A549 (cell line): ENCODE measurements at places on chromosomes 4 and X.

DNA sequence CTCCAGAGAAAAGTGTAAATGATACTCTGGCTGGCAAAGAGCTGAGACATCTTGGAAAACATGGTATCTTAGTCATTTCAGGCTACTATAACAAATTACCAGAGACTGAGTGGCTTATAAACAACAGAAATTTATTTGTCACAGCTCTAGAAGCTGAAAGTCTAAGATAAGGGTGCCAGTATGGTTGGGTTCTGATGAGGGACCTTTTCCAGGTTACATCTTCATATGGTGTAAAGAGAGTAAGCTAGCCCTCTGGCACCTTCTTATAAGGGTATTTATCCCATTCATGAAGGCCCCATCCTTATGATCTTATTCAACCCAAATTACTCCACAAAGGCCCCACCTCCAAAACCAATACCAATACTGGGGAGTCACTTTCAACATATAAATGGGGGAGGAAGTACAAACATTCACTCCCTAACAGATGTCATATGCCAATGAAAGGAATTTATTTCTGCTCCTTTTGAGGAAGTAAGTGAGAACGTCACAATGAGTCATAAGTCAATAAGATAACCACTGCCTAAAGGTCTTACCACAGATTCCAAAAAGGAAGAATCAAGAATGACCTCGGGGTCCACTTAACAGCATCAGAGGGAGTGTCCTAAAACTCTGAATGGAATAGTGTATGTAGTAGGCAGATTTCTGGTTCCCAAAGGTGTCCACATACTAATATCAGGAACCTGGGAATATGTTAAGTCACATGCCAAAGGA, 246.6 kb downstream of the OPHN1 start:
- DNase-seq = no peak

- peak; percentile 55 for DNase-seq
Measured at GRCh38 chr4:72112514-72113156, 80.8 kb downstream of the NPFFR2 start.

DNA sequence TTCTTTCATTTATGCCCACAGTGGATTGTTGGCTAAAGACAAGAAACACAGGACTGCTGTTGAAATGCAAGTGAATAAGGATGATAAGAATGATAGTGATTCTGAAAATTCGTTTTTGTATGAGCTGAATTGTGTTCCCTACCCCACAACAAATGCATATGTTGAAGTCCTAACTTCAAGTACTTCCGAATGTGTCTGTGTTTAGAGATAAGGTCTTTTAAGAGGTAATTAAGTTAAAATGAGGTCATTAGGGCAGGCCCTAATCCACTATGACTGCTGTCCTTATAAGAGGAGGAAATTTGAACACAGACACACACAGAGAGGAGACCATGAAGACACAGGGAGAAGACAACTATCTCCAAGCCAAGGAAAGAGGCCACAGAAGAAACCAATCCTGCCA, 126.6 kb upstream of the ACSL4 start:
- DNase-seq = no peak

- DNase-seq = no peak
Measured at GRCh38 chrX:12657881-12658280, 133.3 kb upstream of the PRPS2 start.

DNA sequence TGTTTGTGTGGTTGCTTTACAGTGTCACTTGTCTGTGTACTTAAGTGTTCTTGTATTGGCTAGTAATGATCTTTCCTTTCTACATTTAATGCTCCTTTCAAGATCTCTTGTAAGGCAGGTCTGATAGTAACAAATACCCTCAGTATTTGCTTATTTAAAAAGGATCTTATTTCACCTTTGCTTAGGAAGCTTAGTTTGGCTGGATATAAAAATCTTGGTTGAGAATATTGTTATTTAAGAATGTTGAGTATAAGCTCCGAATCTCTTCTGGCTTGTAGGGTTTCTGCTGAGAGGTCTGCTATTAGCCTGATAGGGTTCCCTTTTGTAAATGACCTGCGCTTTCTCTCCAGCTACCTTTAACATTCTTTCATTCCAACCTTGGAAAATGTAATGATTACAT, 35.7 kb downstream of the LCORL start:
- DNase-seq = no peak

DNA sequence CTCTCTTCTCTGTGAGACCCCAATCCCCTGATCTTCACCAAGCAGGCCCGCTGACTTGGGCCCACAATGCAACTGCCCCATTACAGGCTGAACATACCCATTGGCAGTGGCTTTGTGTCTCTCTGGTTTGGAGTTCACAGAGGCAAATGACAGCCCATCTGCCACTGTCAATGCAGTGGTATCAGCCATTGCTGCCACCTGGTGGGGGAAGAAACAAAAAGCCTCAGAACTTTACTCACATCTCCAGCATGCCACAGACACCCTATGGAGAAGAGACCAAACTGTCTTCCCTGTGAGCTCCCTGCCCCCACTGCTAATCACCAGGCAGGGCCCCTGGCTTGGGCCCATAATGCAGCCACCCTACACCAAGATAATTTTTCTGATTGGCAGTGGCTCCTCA, 729.3 kb upstream of the ACTRT1 start:
- DNase-seq = peak; percentile 44

GRCh38 chrX:35104626-35105025, 162.0 kb downstream of the FAM47B start:
- DNase-seq = no peak

- no peak for DNase-seq
Measured at GRCh38 chr4:182684796-182685195, 232.4 kb downstream of the DCTD start.

- DNase-seq = no peak
Measured at GRCh38 chrX:23372220-23372902, 37.7 kb downstream of the PTCHD1 start.

- DNase-seq = no peak
Measured at GRCh38 chr4:7652451-7652881, 217.7 kb upstream of the PSAPL1 start.

DNA sequence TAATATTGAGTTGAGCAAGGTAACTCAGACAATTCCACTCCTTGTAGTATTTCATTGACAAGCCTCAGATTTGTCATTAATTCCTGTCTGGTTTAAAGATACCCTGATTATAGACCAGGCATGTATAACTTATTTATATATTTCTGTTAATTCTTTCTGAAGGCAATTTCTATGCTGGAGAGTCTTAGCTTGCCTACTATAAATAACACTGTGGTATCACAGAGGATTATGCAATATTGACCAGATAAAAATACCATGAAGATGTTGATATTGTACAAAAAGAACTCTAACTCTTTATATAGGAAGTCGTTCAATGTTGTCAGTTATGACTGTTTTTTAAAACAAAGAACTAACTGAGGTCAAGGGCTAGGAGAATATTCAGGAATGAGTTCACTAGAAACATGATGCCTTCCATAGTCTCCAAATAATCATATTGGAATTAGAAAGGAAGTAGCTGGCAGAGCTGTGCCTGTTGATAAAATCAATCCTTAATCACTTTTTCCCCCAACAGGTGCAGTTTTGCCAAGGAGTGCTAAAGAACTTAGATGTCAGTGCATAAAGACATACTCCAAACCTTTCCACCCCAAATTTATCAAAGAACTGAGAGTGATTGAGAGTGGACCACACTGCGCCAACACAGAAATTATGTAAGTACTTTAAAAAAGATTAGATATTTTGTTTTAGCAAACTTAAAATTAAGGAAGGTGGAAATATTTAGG, 821 bp downstream of the CXCL8 start:
- no peak for DNase-seq

DNA sequence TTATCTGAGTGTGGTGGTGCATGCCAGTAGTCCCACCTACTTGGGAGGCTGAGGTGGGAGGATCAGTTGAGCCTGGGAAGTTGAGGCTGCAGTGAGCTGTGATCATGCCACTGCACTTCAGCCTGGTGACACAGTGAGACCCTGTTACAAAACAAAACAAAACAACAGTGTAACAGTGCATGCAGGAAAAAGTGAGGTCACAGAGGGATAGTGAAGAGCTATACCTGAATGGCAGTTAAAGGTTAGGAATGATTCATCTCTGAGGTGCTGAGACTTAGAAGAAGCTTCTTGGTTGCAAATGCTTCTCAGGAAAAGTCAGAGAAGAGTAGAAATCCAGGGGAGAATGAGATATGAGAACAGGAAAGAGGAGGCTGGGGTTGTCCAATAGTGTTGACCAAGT, 178.7 kb downstream of the FRAS1 start:
- no peak for DNase-seq

DNA sequence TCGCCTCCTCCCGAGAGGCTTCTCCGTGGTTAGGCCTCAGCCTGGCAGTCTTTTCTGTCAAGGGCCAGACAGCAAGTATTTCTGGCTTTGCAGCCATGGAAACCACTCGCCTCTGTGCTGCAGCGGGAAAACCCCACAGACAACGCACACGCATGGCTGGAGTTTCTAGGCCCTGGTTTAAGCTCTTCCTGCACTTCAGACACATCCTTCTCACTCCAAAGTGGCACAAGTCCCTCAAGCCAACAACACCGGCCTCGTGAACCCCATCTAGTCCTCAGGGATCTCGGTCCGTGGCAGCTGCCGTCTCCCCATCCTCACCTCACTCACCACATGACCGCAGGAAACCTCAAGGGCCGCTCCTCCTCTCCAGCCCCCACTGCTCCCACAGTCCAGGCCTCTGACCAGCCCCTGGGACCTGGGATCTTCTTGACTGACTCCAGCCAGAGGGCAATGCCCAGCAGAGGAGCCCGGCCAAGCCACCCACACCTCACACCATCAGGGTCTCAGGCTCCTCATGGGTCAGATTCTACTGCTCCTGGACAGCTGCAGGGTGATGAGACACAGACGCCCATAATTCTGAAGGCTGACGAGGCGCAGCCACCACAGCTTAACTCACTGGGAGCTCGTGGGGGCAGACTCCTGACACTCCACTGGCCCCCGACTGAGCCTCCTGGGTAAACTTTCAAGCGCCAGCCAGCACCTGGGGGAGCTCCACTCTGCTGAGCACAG, 21.7 kb downstream of the LETM1 start:
- no peak for DNase-seq

DNA sequence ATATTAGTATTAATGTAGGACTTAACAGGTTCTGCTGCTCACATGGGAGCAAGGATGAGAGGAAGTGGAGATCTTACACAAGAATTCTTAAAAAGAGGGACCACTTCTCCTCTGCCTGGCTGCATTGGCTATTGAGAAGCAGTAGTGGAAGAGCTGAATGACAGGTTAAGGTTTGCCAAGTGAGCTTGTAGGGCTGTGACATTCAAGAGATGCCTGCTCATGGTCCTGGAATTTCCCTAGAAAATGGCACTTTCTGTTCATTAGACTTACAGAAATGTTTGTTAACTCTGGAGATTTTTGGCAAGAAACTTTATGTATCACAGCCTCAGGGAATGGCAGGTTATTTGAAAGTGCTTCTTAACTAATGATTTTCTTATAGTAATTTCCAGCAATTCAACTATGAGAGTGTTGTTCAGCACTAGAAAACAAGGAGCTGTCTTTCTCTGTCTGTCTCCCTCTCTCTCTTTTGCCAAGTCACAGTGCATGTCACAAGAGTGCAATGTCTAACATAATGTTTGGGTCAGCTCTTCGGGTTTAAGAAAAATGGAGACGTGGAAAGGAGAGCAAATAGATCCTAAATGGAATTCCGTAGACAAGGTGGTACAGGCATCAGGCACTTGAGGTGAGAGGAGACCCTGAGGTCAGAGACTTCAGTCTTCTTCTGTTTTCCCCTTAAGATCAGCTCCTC, 8.3 kb upstream of the NAP1L5 start:
- no peak for DNase-seq

- no peak for DNase-seq
Measured at GRCh38 chr4:146214238-146214637, at the start of gene REELD1. REELD1 (plus strand) TSS chr4:146214538; CDS start chr4:146216953, 2,415 bp downstream.
